AG09309 (cell line): ENCODE measurements at places on chromosomes 1 and 21.

DNA sequence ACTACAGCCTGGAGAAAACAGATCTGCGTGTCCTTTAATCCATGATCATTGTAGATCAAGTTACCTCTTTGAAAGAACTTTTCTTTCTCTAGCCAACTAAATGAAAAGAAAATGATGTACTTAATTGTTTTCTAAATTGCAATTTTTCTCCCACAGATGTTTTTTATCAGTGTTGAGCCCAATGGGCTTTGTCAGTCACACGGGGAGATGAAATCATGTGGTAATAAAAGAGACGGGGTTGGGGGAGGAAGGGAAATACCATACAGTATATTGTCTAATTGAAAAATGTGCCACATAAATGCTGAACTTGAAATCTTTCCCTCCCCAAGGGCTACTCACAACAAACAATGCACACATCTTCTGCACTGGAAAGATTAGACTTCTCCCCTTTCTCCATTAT lies 58.4 kb downstream of the NTMT2 start:
- DNase-seq, result peak; percentile 56

DNA sequence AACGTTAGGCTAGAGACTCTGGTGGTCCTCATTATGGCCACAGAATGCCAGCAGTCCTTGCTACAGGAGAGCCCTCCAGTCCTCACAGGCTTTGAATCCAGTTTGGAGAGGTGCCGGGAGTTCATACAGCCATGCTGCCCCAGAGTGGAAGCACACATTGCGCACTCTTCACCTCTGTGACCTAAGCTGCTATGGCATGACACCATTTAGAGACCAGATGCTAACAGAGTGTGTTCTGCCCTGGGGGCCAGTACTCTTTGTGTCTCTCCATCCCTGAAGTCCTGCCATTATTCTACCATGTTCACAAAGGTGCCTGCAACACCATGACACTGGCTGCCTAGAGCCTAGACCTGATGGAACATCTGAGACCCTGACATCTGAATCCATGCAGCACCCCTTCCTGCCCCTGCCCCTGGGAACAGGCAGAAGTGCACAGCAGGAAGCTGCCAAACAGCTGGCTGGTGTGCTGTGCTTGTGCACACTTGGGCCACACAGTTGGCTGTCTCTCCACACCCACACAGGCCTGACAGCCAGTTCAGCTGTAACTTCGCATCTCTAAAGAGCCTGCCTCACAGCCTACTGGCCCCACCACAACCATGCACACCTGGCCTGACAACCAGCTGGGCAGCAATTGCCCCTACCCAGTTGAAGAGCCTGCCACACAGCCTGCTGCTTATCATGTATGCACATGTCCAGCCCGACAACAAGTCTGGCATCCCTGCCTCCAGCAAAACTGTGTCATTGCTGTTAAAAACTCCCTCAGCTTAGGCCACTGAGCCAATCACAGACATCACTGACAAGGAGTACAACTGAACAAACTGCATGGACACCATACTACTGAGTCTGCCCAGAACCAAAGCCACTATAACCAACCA lies 49.1 kb downstream of the MCOLN2 start:
- DNase-seq, result no peak

DNA sequence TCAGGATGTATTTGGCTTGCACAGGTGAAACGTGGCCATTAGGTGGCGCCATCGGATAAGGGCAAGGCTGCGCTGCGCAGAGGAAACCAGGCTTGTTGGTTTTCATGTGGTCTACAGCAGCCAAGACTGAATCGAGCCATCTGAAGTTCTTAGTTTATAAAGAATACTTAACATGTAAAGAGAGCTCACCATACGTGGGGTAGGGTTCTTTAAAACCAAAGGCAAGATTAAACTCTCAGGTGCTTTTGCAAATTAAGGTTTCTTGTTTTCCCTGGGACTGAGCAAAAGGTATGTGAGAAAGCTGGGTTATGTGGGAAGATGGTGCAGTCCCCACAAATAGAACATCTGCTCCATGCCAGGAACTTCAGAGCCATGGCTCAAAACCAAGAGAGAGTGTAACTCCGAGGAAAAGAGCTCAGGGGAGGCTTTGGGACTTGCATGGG lies 9.3 kb downstream of the MASP2 start:
- DNase-seq, result peak; percentile 49

DNA sequence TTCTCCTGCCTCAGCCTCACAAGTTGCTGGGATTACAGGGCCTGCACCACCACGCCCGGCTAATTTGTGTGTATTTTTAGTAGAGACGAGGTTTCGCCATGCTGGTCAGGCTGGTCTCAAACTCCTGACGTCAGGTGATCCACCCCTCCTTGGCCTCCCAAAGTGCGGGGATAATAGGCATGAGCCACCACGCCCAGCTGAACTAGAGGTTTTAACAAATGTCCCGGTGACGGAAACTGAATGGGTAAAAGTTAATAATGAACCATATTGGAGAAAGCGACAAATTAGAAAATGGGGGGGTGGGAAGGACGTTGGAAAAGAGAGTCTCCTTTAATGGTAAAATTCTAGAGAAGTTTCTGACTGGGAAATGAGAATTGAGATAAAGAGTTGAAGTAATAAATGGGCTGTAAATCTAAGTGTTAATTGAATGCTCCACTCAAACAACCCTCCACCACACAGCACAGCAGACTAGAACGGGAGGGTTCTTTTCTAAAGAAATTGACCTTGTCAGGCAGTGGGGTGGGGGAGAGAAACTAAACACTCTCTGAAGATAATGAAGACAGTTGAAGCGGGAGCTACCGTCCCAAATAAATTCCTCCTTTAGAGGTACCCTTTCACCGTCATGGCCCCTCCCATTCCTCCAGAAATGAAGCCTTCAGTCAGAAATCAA lies 46.9 kb upstream of the PUM1 start:
- no peak for DNase-seq

- no peak for DNase-seq
Observed at GRCh38 chr1:162823771-162824525, 33.4 kb downstream of the HSD17B7 start.

DNA sequence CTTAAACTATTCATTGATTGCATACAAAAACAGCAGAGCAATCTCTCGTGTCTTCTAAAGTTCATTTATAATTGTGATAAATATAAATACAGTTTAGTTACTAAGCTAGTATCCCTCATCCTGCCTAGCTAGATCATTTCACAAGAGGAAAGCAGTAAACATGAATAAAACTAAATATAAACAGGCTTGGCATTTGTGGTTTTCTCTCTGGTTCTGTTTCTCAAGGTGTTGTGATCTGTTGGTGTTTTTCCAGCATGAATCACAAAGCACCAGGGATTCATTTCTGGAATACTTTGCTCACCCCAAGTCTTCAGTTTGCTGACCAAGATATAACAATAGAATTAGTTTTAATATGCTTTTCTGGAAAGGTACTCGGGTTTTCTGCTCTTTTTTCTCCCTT lies 32.7 kb upstream of the GLIS1 start:
- peak; percentile 64 for DNase-seq

DNA sequence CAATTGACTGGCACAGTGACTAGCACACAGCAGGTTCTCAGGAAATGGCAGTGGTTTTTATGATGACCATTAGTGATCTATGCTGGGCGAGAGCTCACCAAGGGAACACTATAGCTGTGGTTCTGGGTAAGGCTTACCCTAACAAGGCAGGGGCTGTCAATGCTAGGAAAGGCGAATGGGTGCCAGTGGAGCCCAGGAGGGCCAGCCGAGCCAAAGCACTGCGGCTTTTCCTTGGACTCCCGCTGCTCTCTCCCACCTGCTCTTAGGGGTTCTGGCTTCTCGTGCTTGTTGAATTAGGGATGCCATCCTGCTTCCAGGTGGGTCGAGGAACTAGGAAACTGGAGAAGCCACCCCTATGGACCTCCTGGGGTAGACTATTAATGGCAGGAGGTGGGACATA lies 10.0 kb upstream of the A3GALT2 start:
- DNase-seq, result no peak

DNA sequence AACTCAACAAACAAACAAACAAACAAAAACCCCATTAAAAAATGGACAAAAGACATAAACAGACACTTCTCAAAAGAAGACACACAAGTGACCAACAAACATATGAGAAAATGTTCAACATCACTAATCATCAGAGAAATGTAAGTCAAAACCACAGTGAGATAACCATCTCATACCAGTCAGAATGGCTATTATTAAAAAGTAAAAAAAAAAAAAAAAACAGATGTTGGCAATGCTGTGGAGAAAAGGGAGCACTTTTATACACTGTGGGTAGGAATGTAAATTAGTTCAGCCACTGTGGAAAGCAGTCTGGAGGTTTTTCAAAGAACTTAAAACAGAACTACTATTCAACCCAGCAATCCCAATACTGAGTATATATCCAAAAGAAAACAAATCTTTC lies 94.7 kb downstream of the PLPP3 start:
- DNase-seq, result peak; percentile 14

DNA sequence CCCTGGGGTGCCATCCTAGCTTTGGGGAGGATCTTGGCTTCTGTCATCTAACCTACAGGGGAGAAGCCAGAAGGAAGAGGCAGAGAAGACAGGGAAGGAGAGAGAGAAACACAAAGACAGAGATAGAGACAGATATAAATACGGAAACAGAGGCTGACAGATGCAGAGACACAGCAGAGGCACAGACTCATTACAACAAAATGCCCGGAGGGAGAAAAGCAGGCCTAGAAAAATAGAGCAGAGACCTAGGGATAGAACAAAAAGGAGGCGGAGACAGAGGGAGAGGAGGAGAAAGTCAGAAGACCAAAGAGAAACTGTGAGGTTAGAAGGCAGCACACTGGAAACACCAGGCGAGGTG lies 1.9 kb downstream of the PEAR1 start:
- no peak for DNase-seq

- no peak for DNase-seq
Observed at GRCh38 chr1:118338936-118339335, 153.9 kb upstream of the SPAG17 start.

DNA sequence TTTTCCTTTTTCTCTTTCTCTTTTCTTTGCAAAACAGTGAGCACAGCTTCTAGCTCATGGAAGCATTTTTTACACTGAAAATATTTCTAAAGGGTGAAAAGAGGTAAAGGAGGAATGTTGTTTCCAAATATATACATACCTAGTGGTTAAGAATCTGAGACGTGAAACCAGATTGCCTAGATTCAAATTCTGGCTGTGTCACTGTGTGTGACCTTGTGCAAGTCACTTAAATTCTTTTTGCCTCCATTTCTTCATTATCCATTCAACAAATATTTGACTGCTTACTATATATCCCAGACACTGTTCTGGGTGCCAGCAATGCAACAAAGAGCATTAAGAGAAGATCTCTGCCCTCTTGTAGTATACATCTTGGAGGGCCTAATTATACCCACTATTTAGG lies 53.3 kb downstream of the ZFYVE9 start:
- DNase-seq, result no peak

- DNase-seq, result no peak
Observed at GRCh38 chr1:234997896-234998741, 130.5 kb downstream of the TOMM20 start.

DNA sequence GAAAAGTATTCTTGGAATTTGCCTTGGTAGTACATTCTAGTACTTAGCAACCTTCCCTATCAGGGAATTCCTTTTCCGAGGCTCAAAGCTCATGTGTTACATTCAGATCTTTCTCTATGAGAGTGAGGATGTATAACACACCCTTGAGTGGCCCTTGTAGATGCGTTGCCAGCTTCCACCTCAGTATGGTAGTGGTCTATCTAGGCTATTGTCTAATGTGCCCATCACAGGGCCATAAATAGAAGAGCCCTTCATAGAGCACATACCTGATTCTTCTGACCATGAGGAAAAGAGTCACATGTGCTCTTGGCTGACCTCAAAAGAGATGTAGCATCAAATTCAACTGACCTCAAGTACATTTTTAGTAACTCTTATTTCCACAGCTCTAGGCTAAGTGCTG lies 14.0 kb upstream of the ZC3H11B start:
- DNase-seq, result no peak

- DNase-seq, result no peak
Observed at GRCh38 chr1:112982853-112983536, 27.0 kb upstream of the SLC16A1 start.

DNA sequence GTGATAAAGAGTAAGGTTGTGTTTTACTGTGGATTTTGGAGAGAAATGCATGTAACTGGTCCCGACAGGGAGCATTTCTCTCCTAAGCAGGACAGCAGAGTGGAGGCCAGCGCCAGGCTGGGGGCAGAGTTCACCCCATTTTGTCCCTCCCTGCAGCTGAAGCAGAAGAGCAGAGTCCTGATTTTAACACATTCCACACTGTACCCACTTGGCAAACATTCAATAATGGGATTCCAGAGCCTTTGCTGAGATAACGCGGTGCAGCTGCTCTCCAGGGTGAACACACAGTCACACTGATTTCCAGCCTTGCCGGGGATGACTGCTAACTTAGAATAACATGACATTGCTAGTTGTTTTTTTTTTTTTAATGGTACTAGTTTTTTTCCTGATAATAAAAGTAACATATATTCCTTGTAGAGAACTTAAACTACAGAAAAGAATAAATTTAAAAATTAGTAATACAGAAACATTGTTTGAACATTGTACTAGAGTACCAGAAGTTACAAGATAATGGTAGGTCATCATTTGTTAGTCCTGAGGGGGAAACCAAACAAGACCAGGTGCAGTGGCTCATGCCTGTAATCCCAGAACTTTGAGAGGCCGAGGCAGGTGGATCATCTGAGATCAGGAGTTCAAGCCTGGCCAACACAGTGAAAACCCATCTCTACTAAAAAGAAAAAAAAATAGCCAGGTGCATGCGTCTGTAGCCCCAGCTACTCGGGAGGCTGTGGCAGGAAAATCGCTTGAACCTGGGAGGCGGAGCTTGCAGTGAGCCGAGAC lies 77.2 kb downstream of the SCCPDH start:
- DNase-seq, result no peak

GRCh38 chr1:53543130-53543777 lies 84.1 kb downstream of the DMRTB1 start:
- no peak for DNase-seq

GRCh38 chr1:36764798-36765197 lies 269.5 kb downstream of the GRIK3 start:
- DNase-seq, result no peak

DNA sequence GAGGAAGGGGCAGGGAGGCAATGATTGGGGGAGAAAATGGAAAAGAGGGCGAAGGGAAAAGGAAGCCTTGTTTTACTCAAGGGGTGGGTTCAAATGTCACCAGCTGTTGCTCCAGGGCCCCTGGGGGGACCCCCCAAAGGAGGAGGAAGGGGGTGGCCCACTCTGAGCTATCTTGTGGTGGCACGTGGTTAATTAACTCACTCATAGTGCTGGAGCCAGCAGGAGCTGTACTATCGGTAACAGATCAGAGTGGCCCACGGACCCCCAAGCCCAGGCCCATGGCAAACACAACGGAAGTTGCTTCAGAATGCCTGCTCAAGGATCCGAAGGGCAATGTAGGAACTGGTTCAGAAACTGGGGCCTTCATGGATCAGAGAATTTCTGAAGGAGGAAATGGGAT lies 7.2 kb downstream of the TFF2 start:
- no peak for DNase-seq

GRCh38 chr1:151478140-151478812 lies 19.0 kb upstream of the POGZ start:
- no peak for DNase-seq

DNA sequence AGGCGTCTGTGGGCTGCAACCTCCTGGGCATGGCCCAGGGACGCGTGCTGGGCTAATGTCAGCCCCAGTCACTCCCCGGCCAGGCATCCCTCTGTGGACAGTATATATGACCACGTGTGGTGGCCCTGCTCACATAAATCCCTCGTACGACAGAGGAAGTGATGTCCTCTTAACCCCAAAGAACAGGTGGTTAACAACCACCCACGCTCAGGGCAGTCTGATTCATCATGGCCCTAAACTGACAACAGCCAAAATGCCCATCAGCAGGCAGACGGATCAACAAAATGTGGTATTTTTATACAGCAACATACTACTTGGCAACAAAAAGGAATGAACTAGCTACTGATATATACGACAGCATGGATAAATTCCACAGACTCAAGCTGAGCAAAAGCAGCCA lies 51.0 kb downstream of the ECE1 start:
- DNase-seq, result no peak
